SK-N-SH (cell line): ENCODE measurements at places on chromosomes 12 and 14. TPM values are rescaled to one million over a fixed set of nuclear protein-coding genes. Genes with fewer than 3 reads are reported as not detected.

DNA sequence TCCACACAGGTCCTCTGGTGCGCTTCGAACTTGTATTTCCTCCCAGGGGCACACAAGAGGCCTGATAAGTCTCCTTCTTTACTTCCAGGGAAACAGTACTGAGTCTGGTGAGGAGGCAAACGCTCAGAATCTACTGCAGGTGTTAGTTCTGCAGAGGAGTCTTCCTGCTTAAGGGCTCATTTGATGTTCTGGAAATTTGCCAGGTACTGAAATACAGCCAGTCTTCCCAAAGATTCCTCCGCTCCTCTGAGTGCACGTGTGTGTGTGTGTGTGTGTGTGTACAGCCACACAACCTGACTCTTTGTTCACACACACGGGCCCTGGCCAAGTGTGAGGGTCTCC, 92.0 kb downstream of the FBXL14 start:
- no peak for DNase-seq

DNA sequence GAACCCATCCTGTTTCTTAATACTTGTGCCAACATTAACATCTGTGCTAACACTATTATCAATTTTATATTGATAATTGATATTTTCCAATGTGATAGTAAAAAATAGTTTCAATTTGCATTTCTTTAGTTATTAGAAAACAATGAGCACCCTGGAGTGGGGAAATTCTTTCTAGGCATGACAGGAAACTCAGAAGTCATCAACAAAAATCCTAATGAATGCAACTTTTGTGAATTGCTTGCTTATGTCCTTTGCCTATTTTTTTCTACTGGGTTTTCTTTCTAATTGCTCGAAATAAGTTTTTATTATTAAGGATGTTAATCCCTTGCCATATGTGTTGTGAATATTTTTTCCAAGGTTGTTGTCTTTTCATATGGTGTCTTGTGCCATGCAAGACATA, 18.1 kb upstream of the WDR20 start:
- DNase-seq: no peak

GRCh38 chr12:111411185-111411764, 5.6 kb downstream of the SH2B3 start:
- DNase-seq: no peak

DNA sequence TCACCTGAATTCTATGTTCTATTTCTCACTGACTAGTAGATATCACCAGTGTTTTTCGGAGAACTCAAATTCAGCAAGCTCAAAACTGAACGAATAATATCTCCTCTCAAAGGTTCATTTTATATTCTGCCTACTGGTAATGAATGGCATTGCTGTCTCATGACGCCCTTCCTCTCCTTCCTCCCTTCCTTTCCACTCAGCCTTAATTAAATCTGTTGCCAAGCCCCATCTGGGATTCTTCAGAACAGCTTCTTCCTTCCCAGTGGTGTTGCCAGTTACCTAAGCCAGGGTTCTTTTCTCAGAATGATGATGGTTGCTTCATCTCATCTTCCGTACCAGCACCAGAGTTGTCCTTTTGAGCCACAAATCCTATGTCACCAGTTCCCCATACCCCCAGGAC, 143.2 kb downstream of the SYNE2 start:
- DNase-seq: no peak

Gene LRFN5
- polyA plus RNA-seq: not detected in 2 replicates

Gene BAZ1A
- polyA plus RNA-seq: 17.4 and 19.3 TPM in 2 replicates

- no peak for DNase-seq
These were observed 319.2 kb downstream of the BCL11B start for GRCh38 chr14:98952593-98953350.

Gene RHOJ
- 12.1 and 16.7 TPM in 2 replicates for polyA plus RNA-seq

Gene P2RX7
- 0.43 and 0.60 TPM in 2 replicates for polyA plus RNA-seq

DNA sequence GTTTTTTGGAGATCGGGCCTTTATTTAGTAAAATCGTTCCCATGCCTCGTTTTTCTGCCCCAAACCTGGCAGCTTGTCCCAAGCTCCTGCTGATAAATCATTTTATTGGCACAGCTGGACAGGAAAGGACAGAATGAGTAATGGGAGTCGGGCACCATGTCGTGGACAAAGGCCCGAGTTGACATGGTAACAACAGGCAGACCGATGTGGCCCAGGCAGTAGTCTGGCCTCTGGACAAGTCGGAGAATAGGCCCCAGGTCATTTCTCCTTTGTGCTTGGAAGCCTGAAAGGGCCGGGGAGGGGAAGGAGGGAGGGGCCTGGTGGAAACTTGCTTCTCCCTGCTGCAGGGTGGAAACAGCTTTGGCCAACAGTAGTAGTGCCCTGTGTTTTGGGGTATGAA, 234.9 kb downstream of the SUDS3 start:
- peak; percentile 16 for DNase-seq

Gene PTMS
- polyA plus RNA-seq: 391 and 661 TPM in 2 replicates

GRCh38 chr12:63930971-63931370, 86.5 kb downstream of the SRGAP1 start:
- DNase-seq: no peak

DNA sequence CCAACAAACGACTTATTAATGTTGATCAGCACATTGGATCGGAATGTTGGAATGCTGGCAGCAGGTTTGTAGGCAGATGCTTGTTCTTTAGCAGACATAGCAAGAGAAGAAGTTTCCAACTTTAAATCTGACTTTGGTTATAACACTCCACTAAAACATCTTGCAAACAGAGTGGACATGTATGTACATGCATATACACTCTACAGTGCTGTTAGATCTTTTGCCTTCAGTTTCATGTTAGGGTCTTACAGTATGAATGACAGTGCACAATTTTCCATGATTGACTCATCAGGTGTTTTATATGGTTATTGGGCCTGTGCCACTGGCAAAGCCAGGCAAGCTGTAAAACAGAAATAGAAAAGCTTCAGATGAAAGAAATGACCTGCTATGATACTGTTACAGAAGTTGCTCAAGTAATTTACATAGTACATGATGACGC, 14.3 kb upstream of the DHRS7 start:
- no peak for DNase-seq

DNA sequence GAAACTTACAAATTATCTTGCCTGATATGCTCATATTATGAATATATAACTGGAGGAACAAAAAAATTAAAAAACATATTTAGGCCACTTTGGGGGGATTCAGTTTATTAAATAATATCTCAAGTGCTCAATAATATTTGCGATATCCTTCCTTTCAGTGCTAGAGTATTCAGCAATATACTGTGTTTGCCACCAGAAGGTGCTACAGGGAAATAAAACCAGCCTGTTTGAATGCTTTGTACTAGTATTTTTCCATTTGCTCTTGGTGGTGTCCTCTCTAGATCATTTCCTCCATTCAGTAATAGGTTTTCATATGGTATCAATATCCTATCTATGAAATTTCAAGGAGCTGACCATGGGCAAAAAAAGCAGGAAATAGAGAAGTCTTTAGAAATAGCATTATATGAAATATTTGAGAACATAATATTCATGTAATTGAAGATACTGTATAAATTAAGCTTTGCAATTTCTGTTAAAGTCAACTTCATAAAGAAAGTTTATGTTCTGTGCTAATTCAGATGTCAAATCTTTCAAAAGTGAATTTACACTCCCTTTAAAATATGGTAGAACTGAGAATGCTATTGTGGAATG, 106.2 kb upstream of the NAV3 start:
- DNase-seq: no peak

- DNase-seq: no peak
These were observed 4.7 kb downstream of the VSIG10 start for GRCh38 chr12:118098911-118099671.
